ENCODE measurements at places on chromosomes 11 and 22.

- no peak for DNase-seq
These were observed 42.4 kb upstream of the PPARA start for GRCh38 chr22:46107753-46108563.

- DNase-seq = no peak
These were observed 769 bp downstream of the MAFF start for GRCh38 chr22:38202437-38203089.

DNA sequence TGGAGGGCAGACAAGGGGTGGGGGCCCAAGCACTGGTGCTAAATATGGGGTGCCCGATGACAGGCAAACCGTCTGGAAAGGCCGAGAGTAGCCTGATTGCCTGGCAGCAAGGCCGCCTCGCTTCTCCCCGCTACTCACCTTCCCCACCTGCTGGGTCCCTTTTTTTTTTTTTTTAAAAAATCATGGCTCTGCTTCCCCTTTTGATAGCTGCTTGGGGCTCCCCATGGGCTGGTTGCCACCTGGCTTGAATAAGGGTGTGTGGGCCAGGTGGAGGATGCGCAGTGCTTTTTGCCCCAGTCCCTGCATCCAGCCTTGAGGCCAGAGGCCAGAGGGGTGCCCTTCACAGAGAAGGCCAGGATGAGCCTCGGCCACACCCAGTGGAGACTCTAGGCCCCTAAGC lies 112.0 kb downstream of the ST3GAL4 start:
- no peak for DNase-seq

DNA sequence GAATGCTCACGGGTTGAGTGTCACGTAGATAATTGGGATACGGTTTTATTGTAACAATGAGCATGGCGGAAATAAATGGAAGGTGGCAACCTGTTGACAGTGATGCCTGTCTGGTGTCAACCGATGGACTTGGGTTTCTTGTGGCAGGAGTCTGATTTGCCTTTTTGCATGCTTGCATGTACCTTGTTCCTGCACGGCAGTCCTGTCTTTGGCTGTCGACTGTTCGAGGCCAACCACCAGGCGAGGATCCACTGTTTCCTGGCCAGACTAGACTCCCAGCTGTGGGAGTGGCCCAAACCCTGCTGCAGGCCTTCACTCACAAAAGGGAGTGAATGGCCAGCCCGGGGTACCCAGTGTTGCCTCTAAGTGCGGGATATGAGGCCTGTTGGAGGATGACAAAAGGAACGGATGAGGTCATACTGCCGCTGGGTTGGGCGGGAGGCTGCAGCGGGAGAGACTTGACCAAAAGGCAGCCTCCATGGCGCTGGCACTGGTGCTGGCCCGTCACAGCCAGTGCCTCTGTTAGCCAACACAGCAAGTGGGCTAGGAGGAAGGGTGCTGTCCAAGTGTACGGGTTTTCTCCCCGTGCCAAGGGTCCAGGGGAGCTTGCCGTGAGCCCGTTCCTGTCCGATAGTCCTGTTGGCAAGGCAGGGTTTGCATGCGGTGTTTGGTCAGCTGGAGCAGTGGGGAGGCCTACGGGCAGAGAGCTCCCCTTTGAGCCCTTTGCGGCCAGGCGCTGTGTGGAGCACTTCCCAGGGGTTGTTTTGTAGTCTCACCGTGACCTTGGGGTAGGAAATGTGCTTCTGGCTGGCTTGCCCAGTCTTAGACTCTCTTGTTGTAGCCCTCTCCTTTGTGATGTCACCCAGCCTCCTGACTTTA lies 974 bp downstream of the DGCR8 start:
- DNase-seq = no peak

DNA sequence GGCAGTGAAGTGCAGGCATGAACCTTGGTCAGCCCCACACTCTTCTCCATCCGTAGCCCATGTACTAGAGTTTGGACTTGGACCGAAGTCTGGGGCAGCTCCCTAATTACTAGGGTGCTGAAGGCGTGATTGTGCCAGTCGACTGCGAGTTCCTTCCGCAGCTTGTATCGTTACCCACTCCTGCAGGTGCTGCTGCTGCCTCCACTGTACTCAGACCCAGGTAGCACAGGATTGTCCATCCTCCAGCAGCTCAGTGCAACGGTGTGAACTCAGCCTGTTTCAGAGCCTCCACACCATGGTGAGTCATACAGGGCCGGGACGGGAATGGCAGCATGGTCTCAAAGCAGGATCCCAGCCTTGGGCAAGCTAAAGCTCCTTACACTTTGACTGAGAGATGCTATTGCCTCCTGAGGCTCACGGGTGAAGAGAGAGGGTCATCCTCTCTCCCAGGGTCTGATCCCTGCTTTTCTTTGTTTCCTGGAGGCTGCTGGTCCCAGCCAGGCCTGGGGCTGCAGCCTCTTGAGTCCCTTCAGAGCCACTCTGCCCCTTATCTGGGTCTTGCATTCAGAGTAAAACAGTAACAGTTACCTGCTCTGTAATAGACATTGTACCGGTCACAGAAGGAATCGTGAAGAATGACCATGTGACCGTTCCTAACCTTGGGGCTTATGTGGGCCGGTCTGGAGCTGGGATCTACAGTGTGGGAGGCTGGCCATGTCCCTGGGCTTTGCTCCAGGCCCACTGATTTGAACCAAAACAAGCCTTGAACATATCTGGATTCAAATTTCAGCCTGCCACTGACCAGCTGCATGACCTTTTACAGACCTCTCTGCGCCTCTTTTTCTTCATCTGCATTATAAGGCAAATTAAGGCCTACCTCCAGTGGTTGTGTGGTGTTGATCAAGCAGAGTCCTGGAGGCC lies 1.7 kb downstream of the TKFC start:
- DNase-seq = no peak

- DNase-seq = no peak
These were observed 410.9 kb downstream of the INSC start for GRCh38 chr11:15525582-15525981.

- DNase-seq = no peak
These were observed 366.0 kb upstream of the PDGFD start for GRCh38 chr11:104529906-104530305.
